Stimulated activated effector memory CD8-positive, alpha-beta T cell treated with anti-CD3 and anti-CD28 coated beads, Interleukin-12 subunit alpha, Interleukin-12 subunit beta, amount 100 ng/mL, for 72 hours (primary cell): ENCODE measurements at places on chromosomes 11 and 22.

DNA sequence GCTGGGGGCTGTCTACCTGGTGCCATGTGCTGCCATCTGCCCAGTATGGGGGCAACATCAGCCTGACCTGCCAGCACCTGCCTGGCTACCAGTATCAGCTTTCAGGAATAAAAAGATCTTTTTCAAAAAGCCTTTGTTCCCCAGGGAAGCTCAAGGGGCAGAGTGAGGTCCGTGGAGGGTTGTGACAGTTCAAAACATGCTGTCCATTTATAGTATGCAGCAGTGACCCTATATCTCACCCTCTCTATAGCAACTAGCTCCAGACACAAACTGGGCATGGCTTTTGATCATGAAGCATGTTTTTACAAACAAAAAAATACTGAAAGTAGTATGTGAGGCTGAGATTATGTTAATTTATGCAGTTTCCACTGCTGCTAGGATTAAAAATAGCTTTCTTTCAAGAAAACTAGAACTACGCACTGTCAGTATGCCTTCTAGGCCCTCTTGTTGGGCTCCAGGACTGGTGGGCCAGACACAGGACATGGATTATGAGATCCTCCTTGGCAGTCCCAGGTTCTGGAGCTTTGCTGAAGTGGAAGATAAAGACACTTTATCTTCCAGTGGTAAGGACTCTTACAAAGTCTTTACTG is 23.4 kb downstream of the NAV2 start:
- no peak for DNase-seq

DNA sequence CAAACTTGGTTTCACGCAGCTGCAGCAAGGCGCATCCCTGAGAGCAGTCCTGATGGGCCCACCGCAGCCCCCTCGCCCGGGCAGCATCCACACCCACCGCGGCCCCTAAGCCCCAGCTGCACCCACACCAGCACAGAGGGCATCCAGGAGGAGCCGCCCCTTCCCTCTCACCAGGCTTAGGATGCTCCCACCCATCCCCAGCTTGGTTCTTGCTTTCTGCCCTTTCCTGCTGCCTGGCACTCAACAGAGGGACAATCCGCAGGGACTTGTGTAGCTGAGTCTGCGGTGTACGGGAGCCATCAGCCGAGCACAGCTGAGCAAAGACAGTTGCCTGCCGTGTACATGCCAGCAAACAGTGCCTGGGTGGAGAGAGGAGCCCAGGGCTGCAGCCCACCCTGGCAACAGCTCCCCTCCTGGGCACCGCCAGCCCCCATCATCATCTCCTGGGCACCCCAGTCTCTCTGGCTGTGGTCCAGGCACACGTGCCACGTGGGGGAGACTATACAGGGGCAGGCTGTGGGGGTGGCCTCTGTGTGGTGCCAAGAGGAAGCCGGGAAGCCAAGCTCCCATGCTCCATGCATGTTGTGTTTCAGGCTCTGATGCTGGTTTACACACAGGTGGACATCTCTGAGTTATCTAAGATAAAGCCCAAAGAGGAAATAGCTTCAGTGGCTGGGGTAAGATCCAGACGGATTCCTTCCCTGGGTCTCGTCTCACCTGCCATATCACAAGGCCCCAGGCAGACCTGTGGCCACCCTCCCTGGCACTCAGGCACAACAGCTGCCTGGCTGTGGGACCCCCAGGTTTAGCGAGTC is 36.0 kb upstream of the GNB1L start:
- DNase-seq, result no peak

DNA sequence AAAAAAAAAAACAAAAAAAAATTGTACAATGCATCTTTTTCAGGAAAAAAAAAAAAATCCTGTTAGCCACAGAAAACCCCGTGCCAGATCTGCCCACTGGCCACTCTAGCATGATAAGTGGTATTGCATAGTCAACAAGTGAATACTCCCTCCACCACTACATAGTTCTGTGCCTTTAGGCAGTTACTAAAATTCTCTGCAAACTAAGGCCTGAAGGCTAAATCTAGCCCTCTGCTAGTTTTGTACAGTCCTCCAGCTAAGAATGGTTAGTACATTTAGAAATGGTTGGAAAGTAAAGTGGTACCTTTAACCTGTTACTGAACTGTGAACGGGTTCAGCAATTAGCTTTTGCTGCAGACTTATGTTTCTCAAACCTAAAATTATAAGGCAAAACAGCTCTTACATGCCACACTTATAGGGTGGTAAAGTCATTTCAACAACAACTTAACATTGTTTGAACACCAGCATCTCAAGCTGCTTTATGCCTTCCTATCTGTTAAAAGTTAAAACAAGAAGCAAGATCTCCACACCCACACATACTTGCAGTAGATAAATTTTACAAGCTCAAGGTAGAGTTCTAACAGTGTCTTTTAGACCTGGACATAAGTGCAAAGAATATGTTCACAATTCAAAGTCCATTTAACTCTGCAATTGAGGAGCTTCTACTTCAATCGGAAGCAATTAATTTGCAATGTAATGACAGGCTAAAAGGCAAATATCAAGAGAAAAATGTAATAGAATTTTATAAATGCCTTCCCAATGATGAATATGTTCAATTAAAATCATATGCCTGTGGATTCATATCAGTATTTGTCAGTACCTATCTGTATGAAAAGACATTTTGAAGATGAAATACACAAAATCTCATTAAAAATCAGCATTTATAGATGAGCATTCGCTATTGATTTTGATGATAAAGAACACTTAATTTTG is 7.3 kb downstream of the C11orf71 start:
- no peak for DNase-seq

DNA sequence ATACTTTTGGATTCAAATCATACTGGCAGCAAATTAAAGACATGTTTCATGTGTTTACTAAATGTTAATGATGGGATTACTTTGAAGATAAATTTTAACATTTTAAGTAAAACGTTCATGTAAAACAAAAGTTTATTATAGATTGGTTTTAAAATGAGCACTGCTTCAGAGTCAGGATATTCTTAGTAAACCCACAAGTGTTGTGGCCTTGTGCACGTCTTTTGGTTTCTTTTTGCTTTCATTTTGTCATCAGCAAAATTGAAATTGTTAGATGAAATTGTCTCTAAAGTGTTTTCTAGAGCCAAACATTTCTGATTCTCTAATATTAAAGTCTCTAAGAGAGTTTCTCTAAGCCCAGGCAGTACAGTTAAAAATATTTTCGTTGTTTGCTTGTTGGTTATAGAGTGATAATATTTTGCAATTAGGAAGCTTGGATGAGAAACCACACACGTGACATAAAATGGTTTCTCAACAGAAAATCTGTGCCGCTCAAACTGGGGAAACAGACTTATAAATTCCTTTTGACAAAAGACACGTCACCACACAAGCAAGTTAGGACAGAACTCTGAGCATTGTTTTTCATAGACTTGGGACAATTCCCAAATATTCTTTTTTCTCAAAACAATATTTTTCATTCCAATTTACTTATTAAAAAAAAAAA is 164.4 kb downstream of the TEAD1 start:
- no peak for DNase-seq

DNA sequence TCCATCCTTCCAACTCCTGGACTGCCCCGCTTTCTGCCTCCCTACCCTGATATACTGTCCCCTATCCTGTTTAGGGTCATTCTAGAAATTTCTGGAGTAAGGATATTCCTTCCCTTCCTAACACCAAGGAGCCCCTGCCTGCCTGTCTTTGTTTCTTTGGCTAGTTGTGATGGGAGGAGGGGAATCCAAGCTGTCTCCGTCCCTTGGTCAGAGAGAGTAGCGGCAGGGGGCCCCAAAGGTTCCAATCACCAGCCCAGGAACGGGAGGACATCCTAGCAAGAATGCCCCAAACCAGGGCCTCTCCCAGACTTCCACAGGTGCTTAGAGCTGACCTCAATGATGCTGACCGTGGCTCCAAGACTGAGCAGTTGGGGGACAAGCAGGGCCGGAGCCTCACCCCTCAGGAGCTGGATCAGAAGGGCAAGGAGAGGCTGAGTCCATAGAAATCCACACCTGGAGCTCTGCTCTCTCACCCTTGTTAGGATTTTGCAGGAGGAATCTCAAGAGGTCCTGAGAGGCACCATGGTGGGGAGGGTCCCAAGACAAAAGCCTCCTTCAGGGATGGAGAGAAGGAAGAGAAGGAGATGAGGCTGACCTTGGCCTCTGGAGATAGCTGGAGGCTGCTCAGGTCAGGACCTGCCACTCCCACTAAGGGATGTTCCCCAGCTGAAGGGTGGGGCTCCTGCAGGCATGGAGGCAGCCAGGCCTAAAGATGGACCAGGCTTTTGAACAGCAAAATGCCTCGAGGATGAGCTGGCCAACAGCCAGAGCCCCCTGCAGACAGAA is 13.6 kb downstream of the SLC22A12 start:
- DNase-seq, result no peak

- DNase-seq, result no peak
Observed at GRCh38 chr11:126874831-126875230, 125.7 kb downstream of the KIRREL3 start.

- DNase-seq, result peak; percentile 67
Observed at GRCh38 chr11:69425895-69426544, 55.4 kb upstream of the LINC01488 start.
